ENCODE measurements at places on chromosomes 5 and 9. TPM values are rescaled to one million over a fixed set of nuclear protein-coding genes. Genes with fewer than 3 reads are reported as not detected.

The MYMK gene
- not detected for polyA plus RNA-seq

The SEMA6A gene
- polyA plus RNA-seq, result 220 TPM

The TRPM3 gene
- 2.8 TPM for polyA plus RNA-seq

The OR1N2 gene
- polyA plus RNA-seq, result not detected

The GRIN1 gene
- 2.7 TPM for polyA plus RNA-seq

Measured in GM23338 (cell line).